Stimulated activated CD8-positive, alpha-beta memory T cell treated with anti-CD3 and anti-CD28 coated beads, Interleukin-12 subunit alpha, Interleukin-12 subunit beta, amount 100 ng/mL, for 1 hour (primary cell): ENCODE measurements at places on chromosomes 5 and 9.

DNA sequence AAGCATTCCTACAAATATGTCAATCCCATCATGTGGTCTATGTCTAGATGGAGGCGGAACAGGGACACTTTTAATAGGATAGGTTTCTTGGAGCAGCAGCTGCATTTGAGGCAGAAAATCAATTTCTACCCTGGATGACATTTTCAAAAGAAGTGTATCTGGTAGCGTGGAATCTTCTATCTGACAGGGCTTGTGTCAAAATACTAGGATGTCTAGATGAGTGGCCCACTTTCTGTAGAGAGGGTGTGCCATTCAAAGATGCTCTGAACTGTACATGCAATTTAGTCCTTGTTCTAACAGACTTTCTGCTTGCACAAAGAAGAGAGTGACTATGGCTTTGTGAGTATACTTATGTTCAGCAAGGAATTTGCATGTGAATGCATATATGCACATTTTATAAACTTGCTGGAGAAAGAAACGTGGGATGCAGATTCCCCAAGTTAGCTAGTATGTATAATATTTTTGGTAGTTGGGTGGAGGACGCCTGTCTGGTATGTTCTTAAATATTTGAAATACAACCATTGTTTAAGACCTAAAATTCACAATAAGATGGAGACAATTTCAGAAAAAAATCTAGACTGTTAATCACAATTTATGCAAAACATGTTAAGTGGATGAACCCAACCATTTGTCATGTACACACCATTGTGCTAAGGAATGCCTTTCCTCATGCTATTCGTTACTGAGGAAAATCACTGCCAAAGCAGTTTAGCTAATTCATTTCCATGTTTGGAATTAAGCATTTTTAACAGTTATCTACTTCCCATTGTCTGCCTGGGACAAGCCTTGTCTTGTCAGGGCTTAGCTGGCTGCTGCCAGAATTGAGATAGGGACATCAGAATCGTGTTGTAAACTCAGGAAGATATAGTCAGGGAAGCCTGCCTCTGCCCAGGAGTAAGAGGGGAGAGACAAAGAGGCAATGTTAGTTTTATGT lies 129.1 kb upstream of the MEF2C start:
- no peak for DNase-seq

DNA sequence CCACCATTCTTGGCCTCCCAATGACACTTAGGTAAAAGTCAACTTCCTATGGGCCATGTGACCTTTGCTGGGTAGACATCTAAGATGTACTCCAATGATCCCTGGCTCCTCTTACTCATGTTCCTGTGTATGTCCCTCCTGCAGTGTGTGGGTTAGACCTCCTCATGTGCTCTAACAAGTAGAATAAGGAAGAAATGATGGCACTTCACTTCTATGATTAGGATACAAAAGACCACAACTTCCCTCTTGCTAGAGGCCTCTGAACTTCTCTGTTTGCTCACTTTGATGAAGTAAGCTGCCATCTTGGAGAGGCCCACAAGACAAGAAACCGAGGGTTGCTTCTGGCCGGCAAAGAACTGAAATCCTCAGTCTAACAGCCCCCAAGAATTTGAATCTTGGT lies 131.8 kb downstream of the TAF11L14 start:
- DNase-seq = no peak

- DNase-seq = no peak
These were observed 100.8 kb downstream of the DMXL1 start for GRCh38 chr5:119171686-119172085.

DNA sequence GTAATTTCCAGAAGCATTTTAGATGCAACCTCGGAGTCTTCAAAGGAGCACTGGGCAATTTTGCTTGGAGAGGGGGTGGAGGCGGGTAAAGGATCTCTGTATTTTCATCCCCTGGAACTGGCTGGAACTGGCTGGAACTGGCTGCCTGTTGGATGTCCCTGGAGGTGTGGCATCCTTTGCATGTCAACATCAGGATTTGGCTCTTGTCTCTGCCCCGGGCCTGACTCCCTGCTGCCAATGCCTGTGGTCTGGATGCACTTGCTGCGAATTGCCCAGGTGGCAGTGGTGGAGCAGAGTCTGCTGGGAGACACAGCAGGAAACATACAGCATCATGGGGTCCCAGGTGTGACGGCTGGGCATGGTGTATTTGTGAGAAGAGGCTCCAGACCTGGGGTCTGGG lies 391.3 kb downstream of the GADD45G start:
- DNase-seq = no peak

- DNase-seq = no peak
These were observed 73.3 kb downstream of the RXRA start for GRCh38 chr9:134399435-134400056.

- DNase-seq = no peak
These were observed 6.4 kb upstream of the LHX2 start for GRCh38 chr9:124005029-124005771.

DNA sequence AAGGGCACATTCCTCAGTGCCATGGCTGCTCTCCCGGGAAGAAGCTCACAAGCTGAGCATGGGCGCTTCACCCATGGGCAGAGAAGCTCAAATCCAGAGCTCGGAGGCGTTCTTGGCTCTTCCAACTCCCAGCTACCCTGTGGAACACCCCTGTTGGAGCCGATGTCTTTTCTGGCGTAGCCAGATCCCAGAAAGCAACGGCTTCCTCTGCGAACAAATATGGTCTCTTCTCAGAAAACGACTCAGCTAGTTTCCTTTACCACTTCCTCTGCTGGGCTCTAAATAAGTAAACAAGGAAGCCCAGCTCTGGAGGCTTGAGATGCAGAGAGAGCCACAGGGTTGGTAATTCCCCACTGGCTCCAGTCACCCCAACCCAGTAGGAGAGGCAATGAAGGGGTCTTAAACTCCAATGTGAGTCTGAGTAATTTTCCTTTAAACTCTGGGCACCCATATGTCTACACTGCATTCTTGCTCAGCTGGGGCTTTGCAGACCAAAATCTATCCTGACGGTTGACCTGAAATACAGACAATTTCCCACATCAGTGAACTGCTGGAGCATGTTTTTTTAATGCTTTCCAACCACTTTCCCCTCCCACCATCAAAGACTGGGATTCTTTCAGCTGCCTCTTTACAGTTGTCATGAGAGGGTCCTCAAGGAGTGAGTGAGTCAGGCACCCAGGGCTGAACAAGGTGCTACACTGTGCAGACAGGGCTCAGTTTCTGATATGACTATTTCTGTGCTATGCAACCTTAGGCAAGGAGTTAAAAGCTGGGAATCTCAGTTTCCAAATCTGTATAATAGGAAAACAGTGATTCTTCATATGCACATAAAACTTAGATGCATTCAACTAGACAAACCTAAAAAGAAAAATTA lies at the start of gene LCP2:
TSS of gene LCP2 (minus strand) at position 189 of the 874 bp plus-strand sequence. CDS start at position 23, 166 bp downstream.
- no peak for DNase-seq

DNA sequence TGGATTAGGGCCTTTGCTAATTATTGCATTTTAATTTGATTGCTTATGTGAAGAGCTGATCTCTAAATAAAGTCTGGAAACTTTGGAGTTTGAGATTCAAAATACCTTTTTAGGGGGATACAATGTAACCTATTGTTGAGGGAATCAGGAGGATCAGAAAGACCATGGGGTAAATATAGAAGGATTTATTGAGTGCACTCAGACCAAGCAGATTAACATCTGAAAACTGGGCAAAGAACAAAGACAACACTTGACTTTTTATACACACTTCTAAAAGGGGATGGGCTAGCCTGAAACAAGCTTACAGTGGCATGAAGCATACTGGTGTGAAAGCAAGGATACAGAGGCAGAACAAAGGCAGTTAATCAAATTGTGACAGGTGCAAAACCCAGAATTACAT lies 174.3 kb downstream of the MRPS30 start:
- no peak for DNase-seq

GRCh38 chr9:75146229-75146628 lies 57.9 kb downstream of the OSTF1 start:
- no peak for DNase-seq

DNA sequence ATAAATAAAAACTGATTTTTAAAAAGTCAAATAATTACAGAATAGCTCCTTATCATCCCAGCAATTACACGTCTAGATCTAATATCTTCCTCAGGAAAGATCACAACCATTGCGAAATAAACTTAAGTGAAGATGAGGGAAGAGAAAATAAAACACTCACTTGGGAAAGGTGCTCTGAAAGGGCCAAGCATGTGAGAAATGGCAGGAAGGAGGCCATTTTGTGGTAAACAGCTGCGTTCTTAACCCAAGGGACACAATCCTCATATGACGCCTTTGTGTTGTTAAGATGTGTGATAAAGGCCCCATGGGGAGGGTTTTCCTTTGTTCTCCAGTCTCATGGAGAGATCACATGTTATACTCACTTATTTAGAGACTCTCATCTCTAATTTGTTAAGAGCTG lies 32.5 kb downstream of the JAKMIP2 start:
- DNase-seq = no peak

- DNase-seq = no peak
These were observed 446.9 kb upstream of the CLINT1 start for GRCh38 chr5:158305861-158306260.

DNA sequence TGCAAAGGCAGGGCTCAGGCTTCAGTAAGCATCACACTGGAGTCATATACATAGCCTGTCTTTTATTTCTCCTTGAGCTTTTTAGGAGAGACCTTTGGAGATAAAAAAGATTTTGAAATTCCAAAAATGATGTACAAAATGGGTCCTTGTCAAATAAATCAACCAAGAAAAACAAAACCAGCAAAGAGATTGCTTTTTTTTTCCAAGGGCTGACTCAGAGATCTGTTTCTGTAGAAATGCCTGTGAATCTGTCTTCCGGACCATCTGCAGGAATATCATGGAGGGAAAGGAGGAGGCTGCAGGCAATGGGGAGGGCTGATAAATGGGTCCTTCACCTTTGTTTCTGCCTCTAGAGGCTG lies 77.4 kb downstream of the SLIT3 start:
- no peak for DNase-seq

- DNase-seq = no peak
These were observed 480.1 kb upstream of the MPDZ start for GRCh38 chr9:13759551-13759950.

DNA sequence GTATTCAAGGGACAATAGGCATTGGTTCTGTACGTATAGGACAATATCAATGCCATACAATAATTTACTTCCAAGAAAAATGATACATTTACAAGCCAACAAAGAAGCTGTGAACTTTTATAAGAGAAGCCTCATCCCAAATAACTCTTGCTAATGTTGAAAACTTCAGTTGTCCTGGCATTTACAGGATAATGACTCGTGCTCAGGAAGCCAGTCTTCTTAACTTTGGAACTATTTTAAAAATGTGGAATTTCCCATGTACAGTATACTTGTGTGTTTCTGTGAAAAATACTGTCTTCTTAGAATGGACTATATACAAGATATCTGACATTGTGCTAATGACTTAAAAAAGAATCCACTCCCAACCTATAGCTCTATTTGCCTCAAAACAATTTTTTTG lies 1479.3 kb upstream of the CDH9 start:
- DNase-seq = no peak

- no peak for DNase-seq
These were observed 296.7 kb downstream of the CSNK1G3 start for GRCh38 chr5:123808461-123809380.

DNA sequence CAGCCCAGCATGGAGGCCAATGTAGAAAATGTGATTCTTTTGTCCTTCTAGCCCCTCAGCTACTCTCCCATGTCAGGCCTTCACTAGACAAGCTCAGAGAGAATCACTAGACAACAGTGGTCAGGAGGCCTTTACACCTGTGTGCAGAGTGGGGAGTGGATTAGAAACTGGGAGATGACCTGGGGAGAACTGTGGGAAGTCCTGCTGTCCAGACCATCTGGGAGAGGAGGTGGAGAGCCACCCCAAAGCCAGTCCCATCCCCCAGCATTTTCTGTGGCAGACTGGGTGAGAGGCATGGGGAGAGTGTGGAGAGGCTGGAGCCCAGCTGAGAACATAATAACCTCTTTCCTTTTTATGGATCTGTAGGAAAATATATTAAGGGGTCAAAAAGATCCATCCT lies 452.0 kb upstream of the DMAC1 start:
- DNase-seq = no peak

GRCh38 chr9:61670616-61671015 lies 480.8 kb downstream of the SPATA31A7 start:
- no peak for DNase-seq

DNA sequence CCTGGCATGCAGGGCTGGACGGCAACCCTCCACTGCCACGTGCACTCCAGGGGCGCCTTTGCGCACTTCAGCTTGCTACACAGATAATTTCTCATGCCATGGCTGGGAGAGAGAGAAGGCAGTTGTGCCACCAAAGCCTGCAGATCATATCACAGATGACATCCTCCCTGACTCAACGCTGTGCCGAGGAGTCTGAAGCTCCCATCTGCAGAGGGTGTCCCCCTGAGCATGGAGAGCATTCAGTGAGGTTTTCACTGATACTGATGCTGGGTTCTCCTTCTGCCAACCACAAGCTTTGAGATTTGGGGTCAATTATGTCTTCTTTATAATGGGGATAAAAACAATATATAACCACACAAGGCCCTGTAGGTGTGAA lies 607.4 kb upstream of the ADAMTS16 start:
- no peak for DNase-seq

DNA sequence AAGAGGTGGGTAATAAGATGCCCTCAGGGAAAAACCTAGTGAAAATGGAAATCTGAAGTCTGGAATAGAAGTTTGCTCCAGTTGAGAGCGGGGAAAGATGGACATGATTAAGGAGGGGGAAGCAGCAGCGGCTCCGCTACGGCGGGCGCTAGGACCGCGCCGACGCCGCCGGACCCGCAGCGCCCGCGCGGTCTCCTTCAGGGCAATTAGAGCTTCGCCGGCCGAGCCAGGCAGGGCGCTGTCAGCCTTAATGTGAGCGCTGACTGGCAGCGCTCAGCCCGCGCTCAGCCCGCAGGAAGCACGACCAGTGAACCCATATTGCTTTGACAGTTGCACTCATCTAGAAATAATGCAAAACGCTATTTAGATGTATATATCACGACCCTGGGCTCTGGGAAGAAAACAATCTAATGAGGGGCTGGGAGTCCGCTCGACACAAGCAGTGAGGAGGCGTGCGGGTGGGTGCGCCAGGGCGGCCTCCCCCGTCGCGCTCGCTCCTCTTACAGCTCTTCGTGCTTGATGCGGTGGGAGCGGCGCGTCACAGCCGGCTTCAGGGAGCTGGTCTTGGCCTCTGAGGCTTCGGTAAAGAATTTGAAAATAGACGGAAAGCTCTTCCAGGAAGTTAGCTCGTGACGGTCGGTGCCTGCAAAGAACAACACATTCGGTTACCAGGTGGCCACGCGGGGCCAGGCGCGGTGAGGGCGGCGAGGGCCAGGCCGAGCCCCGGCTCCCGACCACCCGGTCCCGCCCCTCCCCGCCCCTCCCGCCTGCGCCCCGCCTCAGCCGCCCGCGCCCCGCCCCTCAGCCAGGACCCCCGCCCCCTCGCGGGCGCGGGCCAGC lies 37.7 kb downstream of the NR2F1 start:
- DNase-seq = peak; percentile 20

GRCh38 chr5:146722361-146722779 lies 156.2 kb downstream of the PPP2R2B start:
- DNase-seq = no peak

- DNase-seq = no peak
These were observed 198.6 kb downstream of the AGTPBP1 start for GRCh38 chr9:85543196-85543595.

DNA sequence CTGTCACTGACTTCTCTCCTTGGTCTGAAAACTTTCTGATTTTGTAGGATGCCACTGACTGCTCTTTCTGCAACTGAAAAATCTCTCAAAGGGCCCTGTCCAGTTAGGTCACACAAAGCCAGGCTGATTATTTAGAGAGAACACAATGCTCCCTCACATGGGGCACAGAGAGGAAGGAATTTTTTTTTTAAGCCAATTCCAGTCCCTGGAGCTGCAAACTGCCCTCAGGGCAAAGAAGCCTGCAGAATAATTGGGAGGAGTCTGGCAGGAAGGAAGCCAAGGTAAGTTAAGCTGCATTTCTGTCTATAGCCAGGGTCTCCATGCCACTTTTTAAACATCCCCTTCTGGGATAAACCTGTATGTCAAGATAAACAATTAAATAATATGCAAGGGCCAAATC lies 305.5 kb downstream of the ZSWIM6 start:
- no peak for DNase-seq
